NCI-H2081 (cell line): ENCODE measurements at places on chromosomes 11 and 22.

GRCh38 chr11:8331767-8332166 lies 68.1 kb upstream of the LMO1 start:
- DNase-seq, result no peak

- DNase-seq, result no peak
Measured at GRCh38 chr11:10041748-10042446, 252.1 kb downstream of the SBF2 start.

DNA sequence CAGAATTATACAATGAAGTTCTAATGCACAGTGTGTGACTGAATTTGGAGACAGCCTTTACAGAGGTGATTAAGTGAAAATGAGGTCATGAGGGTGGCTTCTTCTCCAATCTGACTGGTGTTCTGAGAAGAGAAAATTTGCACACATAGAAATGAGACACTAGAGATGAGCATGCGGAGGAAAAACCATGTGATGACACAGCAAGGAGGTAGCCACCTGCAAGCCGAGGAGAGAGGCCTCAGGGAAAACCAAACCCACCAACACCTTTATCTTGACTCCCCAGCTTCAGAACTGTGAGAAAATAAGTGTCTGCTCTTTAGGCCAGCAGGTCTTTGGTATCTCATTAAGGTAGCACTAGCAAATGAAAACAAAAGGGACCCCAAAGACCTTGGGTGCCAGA lies 93.2 kb downstream of the GGTLC2 start:
- DNase-seq, result no peak

- no peak for DNase-seq
Measured at GRCh38 chr22:42816336-42816735, 40.7 kb downstream of the ARFGAP3 start.

- peak; percentile 80 for DNase-seq
Measured at GRCh38 chr22:23204541-23205157, 24.3 kb downstream of the BCR start.
